ENCODE measurements at places on chromosomes 16 and 17. TPM values are rescaled to one million over a fixed set of nuclear protein-coding genes. Genes with fewer than 3 reads are reported as not detected.

- no peak for DNase-seq
These were observed 34.5 kb upstream of the CLEC3A start for GRCh38 chr16:77987810-77988209.

- DNase-seq, result peak; percentile 36
These were observed 35.3 kb downstream of the B9D1 start for GRCh38 chr17:19327031-19327783.

The OTOP3 gene
- total RNA-seq, result not detected

DNA sequence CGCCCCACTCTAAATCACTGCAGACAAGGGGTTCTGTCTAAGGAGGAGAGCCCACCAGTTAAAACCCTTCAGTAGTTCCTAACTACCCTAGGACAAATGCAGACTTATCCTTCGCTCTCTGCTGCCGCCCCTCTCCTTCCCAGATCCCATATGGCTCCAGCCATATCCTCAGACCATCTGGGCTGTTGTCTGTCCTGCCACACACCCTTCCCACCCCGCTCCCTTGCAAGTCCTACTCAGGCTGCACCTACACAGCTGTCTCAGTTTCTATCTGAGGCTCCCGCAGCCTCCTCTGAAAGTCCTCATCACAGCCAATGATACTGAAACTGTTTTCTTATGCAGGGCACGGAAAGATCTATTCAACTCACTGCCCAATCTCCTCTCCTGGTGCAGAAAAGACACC, 720 bp upstream of the BCKDK start:
- no peak for DNase-seq

GRCh38 chr16:28967156-28967555, 7.4 kb upstream of the SPNS1 start:
- no peak for DNase-seq

DNA sequence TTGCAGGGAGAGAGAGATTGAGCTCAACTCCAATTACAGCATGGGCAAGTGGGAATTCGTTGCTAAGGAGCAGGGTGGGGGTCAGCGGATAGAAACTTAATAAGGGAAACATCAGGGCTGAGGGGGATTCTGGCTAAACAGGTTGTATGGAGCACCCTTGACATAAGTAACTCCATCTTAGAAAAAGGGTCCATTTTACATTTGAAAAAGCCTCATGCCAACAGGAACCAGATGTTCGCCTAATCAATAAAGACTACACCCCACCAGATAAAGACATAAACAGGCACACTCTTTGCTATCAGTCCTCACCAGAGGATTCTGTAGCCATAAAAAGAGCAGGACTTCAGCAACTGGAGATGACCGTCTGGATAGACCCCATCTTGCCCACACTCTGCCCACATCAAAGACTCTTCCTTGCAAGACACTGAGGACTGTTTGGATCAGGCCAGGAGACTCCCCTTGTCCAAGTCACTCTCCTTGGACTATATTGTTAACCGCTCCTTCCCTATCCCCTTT, 1.6 kb upstream of the LRRC75A start:
- no peak for DNase-seq

- DNase-seq, result no peak
These were observed 70.5 kb downstream of the DNAH17 start for GRCh38 chr17:78506454-78507309.
